ENCODE measurements at places on chromosomes 11 and 22.

DNA sequence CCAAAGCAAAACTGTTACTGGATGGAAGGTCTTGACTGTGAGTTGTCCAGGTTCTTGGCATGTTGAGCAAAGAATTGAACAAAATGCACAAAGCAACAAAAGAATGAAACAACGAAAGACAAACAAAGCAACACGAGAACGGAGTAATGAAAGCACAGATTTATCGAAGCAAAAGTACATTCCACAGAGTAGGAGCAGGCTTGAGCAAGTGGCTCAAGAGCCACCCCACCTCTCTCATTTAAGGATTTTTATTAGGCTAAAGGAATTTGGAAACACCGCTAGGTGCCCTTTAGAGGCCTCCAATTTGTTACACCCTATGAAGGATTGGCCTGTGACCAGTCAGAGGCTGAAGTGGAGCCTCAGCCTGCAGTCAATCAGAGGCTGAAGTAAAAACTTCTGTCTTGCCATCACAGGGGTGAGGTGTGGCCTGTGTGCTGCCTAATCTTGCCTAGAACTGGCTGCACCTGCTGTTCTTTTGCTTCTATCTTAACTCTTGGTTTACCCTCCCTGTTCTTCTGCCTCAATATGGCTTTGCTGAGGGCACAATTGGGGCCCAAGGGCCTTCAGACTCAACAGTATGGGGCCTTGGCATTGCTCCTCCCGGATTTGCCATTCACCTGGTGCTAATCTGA lies 59.4 kb upstream of the FTH1 start:
- no peak for DNase-seq

DNA sequence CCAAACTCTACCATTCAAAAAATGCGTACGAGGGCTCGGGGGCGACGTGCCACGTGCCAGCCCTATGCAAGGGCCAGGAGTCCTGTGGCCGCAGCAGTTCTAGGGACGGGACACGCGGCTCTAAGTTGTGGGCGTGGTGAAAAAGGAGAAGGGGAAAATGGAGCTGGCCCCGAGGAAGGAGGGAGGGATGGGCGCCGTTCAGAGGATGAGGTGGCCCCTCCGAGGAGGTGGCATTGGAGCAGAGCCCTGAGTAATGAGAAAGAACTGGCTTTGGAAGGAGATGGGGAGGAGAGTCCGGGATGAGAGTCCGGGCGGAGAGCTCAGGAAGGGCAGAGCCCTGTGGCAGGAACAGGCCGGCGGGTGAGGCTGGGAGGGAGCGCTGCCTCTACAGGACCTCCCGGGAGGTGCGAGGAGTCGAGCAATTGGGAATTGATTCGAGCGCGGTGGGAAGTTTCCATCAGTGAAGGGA lies 21.0 kb downstream of the OTUB1 start:
- peak; percentile 52 for DNase-seq

GRCh38 chr11:11141065-11141464 lies 212.0 kb downstream of the CSNK2A3 start:
- DNase-seq = no peak

GRCh38 chr11:129930743-129931142 lies 35.4 kb upstream of the NFRKB start:
- no peak for DNase-seq

- no peak for DNase-seq
These were observed 112.1 kb downstream of the SLC1A2 start for GRCh38 chr11:35307221-35307621.

- no peak for DNase-seq
These were observed 126.8 kb downstream of the SWAP70 start for GRCh38 chr11:9790703-9791102.

GRCh38 chr22:27335102-27335660 lies 466.4 kb downstream of the MN1 start:
- DNase-seq = no peak

GRCh38 chr11:115180272-115180671 lies 323.9 kb downstream of the CADM1 start:
- no peak for DNase-seq

- DNase-seq = no peak
These were observed 155.5 kb upstream of the NAV2 start for GRCh38 chr11:19557185-19557584.

- no peak for DNase-seq
These were observed 196.0 kb downstream of the CEP164 start for GRCh38 chr11:117523680-117524079.

- DNase-seq = no peak
These were observed 824 bp upstream of the LGALS12 start for GRCh38 chr11:63504933-63505586.

GRCh38 chr11:34264303-34265110 lies 93.3 kb downstream of the ABTB2 start:
- DNase-seq = no peak

DNA sequence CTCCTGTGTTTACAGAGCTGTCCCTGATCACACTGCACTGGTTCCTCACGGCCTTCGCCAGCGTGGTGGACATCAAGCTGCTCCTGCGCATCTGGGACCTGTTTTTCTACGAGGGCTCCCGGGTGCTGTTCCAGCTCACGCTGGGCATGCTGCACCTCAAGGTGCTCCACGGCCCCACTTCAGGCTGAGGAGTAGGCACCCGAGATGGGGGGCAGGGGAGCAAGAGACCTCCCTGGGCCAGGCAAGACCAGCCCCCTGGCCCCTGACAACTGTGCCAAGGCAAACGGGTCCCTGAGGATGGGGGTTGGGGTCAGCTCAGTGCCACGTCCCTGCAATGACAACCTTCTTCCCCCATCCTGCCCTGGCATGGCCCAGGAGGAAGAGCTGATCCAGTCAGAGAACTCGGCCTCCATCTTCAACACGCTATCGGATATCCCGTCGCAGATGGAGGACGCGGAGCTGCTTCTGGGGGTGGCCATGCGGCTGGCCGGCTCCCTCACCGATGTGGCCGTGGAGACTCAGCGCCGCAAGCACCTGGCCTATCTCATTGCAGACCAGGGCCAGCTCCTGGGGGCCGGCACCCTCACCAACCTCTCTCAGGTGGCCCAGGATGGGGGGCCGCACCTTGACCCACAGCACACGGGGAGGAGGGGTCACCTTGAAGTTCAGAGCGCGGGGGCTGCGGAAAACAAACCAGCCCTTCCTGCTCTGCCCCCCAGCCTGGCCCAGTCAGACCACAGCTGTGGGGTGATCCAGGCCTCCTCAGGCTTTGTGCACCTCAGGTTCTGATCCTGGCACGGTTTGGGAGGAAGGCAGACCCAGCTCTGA lies 35.9 kb downstream of the SGSM3 start:
- DNase-seq = no peak

GRCh38 chr11:47215366-47215910 lies 664 bp downstream of the DDB2 start:
- DNase-seq = no peak

GRCh38 chr11:59206635-59207034 lies 6.1 kb downstream of the MPEG1 start:
- peak; percentile 58 for DNase-seq

- no peak for DNase-seq
These were observed 58.1 kb upstream of the PPP6R3 start for GRCh38 chr11:68402355-68403031.

GRCh38 chr11:120651836-120652235 lies 140.3 kb downstream of the GRIK4 start:
- DNase-seq = no peak

GRCh38 chr22:33357981-33358399 lies 299.8 kb upstream of the SYN3 start:
- no peak for DNase-seq

DNA sequence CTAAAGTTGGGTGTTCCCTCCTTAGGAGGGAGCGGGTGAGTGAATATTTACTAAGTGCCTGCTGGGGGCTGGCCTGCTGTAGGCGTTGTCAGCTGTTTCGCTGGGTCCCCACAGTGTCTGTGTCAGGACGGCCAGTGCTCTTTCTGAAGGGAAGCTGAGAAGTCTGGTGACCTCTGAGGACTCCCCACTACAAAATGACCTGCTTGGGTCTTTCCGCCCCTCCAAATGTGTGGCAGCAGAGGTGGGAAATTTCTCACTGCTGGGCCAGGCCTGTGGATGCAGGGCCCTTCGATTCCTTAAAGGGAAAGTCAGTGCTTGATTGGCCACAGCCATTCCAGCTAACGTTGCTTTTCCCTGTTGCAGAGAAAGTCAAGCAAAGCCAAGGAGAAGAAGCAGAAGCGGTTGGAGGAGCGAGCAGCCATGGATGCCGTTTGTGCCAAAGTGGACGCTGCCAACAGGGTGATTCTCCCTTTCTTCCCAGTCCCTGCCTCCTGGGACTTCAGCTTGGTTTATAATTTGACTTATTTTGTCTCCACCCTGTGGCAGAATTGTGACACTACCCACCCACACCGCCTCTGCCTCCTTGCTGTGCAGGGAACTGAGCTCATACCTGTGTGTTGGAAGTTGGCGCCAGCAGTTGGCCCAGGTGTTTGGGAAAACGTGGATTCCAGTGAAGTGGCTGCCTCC lies 6.8 kb downstream of the NAA40 start:
- DNase-seq = peak; percentile 83

DNA sequence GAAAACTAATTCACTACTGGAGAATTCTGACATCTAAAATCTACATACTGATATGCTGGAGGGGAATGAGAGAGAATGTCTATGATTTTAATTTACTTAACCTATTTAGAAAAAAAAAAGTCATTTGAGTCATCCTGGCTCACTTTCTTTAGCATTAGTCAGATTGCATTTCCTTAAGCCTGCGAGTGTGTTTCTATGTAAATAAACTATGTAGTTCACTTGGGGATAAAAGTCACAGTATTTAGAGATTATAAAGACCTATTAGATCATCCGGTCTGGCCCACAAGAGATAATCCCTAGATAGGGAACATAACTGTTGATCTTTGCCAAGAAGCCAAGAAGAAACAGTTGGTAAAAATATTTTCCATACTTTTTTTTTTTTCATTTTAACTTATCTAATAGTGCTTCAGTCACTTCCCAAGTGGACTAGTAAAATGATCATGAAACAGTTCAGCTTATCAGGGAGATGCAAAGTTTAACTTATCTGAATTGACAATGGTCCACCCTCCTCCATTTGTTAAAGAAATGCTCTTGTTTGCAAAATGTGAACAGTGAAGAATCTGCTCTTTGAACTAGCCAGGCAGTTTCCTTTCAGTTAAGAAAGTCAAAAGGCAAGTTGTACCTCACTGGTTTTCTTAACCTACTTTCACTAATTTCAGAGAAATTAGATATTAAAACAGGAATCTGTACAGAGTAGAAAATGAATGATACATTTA lies 21.2 kb upstream of the BLID start:
- peak; percentile 29 for DNase-seq

- DNase-seq = no peak
These were observed 17.6 kb upstream of the MOB2 start for GRCh38 chr11:1504138-1504537.

DNA sequence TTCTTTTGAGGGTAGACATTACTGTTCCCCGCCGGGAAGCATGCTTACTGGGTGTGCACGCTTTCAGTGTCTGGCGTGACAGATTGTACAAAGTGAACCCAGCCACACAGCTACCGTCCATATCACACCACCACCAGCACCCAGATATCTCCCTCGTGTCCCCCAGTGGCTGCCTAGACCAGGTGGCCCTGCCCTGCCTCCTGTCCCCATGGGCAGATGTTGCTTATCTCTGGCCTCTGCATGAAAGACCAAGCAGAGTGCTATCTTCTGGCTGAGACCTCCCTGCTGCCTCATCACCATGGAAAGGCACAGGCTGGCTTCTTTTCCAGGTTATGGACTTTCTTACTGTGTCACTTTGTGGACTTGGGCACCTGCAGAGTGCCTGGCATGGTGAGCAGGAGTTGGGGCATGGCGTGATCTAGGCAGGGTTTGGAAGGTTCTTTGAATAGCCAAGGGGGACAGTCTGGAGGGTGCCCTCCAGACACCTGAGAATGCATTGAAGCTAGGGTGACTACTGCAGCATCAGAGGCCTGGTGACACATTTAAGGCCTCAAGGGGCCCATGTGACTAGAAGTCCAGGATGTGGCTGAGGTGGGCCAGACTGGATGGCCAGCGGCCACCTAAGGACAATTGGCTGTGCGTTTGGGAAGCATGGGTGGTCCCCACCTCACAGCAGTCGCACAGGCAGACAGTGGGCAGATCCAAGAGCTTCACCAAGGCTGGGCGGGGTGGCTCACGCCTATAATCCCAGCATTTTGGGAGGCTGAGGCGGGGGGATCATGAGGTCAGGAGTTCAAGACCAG lies 4.7 kb downstream of the TANGO2 start:
- DNase-seq = no peak

GRCh38 chr11:100512475-100512874 lies 174.6 kb upstream of the ARHGAP42 start:
- DNase-seq = no peak

DNA sequence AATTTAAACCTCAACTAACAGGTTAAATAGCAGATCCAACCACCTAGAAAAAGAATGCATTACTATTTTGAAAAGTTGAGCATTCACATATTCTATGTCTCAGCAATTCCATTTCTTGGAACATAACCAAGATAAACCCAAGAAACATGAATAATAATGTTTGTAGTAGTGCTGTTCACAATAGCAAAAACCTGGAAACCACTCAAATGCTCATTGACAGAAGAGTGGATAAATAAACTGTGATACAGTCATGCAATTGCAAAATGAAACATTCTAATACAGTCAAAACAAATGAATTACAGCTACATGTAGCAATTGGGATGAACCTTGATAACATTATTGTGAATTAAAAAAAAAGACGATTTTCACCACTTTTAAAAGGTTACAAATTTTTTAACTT lies 162.8 kb upstream of the TMEM45B start:
- no peak for DNase-seq

- no peak for DNase-seq
These were observed 416.3 kb downstream of the SHANK2 start for GRCh38 chr11:70836071-70836470.

- no peak for DNase-seq
These were observed 371.5 kb downstream of the NXPE2 start for GRCh38 chr11:115049796-115050195.

- DNase-seq = no peak
These were observed 20.5 kb upstream of the GRIA4 start for GRCh38 chr11:105589346-105589745.

GRCh38 chr22:36415415-36416168 lies 27.8 kb upstream of the MYH9 start:
- DNase-seq = no peak

- DNase-seq = peak; percentile 59
These were observed 2.1 kb downstream of the LGALS12 start for GRCh38 chr11:63508009-63508408.

DNA sequence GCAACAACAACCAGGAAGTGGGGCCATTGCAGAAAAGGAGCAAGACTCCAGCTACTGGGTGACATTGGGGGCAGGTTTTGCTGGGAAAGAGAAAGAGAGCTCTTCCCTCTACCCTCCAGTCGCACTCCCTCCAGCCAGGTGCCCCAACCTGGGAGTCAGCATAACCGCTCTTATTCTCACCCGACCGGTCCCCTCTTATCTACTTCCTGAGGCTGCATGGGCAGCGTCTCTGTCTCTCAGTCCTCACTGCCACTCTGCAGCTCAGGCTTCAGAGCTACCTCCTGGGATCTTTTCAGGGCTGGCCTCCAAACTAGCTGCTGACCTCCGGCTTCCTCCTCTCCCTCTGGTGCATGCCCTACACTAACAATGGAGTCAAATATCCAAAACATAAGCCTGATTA lies 5.1 kb downstream of the ZNF70 start:
- no peak for DNase-seq

DNA sequence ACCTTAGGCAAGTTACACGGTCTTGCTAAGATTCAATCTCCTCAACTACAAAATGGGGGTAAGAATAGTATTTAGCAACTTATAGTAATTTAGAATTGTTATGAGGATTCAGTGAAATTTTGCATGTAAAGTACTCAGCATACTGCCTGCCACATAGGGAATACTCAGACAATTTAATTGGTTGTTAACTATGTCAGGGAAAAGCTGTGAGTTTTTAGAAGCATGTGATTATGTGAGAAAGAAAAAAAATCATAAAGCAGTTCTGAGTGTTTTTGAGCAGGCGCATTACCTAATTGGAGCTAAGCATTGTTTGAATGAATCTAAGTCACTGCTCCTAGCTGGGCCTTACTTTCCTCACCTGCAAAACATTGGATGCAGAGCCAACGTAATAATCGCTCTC lies 287.3 kb upstream of the MTNR1B start:
- DNase-seq = no peak

Measured in hepatocyte (in vitro differentiated cells).